Mammary epithelial cell (primary cell): ENCODE measurements at places on chromosomes 11 and 22.

DNA sequence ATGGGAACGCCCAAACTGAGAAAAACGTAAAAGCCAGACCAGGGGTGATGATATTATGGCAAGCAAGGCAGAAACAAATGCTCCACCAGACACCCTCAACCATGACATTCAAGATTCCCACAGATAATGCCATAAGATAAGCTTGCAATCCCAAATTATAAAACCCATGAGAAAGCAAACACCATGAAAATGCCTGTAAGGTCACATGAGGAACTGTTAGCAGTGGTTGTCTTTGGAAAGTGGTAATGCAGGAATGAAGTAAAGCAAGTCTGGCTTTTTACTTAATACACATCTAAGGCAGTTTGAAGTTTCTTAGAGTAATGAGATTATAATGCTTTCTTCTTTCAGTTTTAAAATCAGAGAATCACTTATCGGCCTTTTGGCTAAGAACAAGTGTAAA lies 111.0 kb downstream of the MN1 start:
- DNase-seq: no peak

DNA sequence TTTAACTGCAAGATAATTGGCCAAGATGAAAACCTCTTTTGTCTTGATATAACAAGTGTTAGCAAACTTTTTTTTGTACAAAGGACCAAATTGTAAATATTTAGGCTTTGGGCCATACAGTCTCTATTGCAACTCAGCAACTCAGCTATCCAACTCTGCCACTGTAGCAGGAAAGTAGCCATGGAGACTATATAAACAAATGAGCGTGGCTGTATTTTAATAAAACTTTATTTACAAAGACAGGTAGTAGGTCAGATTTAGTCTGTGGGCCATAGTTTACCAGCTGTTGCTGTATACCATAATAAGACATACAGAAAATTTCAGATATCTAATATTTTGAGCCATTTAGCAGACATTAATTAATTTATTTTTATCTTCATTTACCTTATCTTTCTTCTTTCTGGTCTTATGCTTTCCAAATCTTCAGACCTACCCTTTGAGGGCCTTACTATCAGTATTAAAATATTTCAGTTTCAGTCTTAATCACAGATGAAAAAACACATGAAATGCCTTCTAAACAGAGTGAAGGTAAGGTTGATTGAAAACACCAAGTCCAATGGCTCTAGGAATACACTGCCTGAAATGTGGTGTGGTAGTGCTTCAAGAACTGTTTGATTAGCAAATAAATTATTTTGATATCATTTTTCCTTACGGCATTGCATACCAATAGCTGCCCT lies 256.9 kb upstream of the CTSC start:
- no peak for DNase-seq

DNA sequence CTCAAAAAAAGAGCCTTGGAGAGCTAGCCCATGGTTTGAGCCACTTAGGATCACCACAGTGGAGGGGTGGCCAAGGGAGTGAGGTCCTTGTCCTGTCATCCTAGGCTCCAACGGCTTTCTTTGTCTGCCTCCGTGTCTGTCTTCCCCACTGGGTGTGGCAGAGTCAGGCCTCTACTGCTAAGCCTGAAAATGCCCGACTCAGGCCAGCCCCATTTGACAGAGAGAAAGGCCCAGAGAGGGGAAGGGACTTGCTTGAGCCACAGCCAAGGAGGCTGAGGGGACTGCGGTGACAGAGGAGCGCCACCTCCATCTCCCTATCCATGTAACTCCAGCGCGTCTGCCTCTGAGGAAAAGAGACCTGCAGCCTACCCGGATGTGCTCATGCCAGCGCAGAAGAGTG lies 27.8 kb upstream of the CD82 start:
- no peak for DNase-seq

DNA sequence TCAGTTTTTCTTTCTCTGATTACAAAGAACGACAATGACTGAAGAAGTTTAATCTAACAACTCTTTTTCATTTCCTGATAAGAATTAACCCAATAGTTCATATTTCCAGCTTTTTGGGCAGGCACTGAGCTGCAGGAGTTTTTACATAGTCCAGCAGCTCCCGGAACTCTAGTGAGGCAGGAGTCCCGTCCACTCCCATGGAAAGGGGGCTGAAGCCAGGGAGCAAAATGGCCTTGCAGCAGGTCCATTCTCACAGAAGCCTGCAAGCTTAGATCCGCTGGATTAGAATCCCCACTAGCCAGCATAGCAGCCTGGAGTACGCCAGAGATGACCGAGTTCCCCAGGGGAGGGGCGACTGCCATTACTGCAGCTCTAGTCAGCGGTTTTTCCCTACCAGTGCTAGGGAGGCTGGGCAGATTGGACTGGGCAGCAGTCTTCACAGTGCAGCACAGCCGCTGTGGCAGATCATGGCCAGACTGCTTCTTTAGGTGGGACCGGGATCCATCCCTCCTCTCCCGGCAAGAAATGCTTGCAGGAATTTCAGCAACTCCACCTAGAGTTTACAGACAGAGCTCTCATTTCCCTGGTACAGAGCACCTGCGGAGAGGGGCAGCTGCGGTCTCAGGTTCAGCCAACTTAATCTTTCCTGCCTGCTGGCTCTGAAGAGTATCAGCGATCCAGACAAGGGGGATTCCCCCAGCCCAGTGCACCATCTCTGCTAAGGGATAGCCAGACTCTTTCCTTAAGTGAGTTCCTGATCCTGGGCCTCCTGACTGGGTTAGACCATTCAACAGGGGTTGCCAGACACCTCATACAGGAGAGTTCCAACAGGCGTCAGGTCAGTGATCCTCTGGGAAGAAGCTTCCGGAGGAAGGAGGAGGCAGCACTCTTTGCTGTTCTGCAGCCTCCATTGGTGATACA lies 742 bp upstream of the CASP4 start:
- peak; percentile 41 for DNase-seq

- DNase-seq: no peak
Measured at GRCh38 chr11:19602406-19602805, 110.2 kb upstream of the NAV2 start.
